Progenitor cell of endocrine pancreas (in vitro differentiated cells): ENCODE measurements at places on chromosomes 13 and 19. TPM values are rescaled to one million over a fixed set of nuclear protein-coding genes. Genes with fewer than 3 reads are reported as not detected.
A peak's percentile ranks its signal among the peaks of the same experiment; 100 is the strongest.

- H3K4me1 ChIP-seq: peaks cover 10% of the 10 kb centered on the region
- peaks cover 34% of the 10 kb centered on the region for H3K36me3 ChIP-seq
- H3K27ac ChIP-seq: peak overlapping the region; percentile 71
- no peak for DNase-seq
- no peak overlapping the region for H3K4me3 ChIP-seq
- no peaks in the 10 kb centered on the region for H3K27me3 ChIP-seq
These were observed 55.3 kb downstream of the SUCLA2 start for GRCh38 chr13:47945738-47946137.

GRCh38 chr13:33100886-33101285, 84.7 kb downstream of the KL start:
- peaks cover 2% of the 10 kb centered on the region for H3K36me3 ChIP-seq
- H3K27ac ChIP-seq: no peak overlapping the region
- H3K4me3 ChIP-seq: no peak overlapping the region
- peaks cover 2% of the 10 kb centered on the region for H3K27me3 ChIP-seq
- H3K4me1 ChIP-seq: no peaks in the 10 kb centered on the region

DNA sequence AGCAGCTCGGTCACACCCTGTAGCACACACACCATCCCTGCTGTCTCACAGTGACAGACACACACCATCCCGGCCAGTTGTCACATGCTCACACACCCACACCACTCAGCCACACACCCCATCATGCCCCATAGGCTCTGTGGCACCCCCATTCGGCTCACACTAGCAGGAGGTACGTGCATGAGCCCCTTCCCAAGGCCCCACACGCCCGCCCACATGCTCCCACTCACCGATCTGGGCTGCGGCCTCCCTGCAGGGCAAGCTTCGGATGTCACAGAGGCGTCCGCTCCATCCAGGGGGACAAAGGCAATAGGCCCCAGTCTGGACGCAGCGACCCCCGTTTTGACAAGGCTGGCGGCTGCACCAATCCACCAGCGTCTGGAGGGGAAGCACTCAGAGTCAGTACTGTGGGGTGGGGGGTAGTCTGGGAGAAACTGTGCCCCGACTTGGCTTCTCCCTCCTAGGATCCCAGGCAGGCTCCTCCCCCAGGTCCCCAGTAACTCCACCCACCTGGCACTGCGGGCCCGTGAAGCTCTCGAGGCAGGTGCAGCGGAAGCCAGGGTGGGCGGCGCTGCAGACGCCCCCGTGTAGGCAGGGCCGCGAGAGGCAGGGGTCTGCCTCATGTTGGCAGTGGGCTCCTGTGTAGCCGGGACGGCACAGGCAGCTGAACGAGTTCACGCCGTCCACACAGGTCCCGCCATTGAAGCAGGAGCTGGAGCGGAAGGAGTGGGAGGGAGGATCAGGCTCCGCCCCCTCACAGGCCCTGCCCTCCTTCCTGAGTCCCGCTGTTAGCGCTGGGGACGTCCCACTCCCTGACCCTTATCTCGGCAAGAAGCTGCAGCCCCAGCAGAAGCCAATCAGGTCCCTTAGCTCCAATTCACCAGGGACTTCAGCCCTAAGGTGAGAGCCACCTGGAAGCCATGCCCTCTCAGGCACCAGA, 20.1 kb downstream of the NOTCH3 start:
- H3K4me3 ChIP-seq: no peak overlapping the region
- no peak for DNase-seq
- no peaks in the 10 kb centered on the region for H3K27me3 ChIP-seq
- H3K4me1 ChIP-seq: no peaks in the 10 kb centered on the region
- H3K27ac ChIP-seq: no peak overlapping the region
- peaks cover 30% of the 10 kb centered on the region for H3K36me3 ChIP-seq

CATSPERD gene
- not detected in 2 replicates for total RNA-seq

ANGPTL8 gene
- total RNA-seq: not detected in 2 replicates

DNA sequence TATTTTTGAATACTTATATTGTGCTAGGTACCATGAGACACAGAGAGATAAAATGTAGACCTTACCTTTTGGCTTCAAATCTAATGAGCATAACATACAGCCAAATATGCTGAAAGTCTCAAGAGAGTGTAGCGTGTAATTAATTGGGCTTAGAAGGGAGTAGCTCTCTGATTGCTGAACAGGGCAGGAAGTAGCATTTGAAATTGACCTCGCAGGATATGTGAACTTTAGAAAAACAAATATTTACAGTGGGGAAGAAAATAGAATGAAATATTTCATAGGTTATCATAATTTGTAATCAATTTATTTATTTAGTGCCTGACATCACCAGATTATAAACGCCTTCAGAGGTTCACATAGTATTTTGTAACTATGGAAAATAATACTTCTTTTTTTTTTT, 327.1 kb downstream of the RFC3 start:
- H3K27me3 ChIP-seq: no peaks in the 10 kb centered on the region
- H3K27ac ChIP-seq: no peak overlapping the region
- no peak for DNase-seq
- no peak overlapping the region for H3K4me3 ChIP-seq
- H3K36me3 ChIP-seq: no peaks in the 10 kb centered on the region

CHMP2A gene
- total RNA-seq: 72.2 and 81.5 TPM in 2 replicates

GRCh38 chr13:83881140-83881684, 1.1 kb downstream of the SLITRK1 start:
- no peak overlapping the region for H3K4me3 ChIP-seq
- no peak for DNase-seq
- no peaks in the 10 kb centered on the region for H3K36me3 ChIP-seq
- H3K27me3 ChIP-seq: peaks cover 86% of the 10 kb centered on the region

DNA sequence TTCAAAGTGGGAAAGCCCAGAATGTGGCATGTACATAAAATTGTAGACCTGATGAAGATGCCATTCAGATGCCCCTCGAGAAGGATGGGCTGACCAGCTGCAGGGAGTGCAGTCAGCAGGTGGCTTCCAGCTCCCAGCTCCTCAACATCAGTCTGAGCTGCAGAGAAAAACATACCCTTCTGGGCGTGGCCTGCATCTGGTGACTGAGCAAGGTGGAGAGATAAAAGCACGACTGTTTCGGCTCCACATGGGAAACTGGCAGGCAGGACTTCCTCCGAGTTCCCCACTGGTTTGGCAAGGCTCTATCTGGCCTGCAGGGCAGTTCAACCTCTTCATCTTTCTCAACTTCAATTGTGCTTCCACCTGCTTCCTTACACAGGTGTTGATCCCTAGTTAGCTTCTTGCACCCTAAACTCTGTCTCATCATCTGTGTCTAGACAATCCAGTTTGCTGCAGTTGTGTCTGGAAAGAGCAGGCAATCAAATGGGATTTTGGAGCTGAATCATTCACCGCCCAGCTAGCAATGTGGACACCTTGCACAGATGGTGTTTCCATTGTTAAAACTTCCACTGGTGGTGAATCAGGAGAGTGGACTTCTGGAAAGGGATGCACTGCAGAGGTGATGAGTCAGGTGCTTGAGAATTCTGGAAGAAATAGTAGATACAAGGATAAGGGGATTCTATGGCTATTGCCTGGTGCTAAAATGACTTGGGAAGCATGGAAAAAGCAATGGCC, 56.8 kb downstream of the POLR1D start:
- H3K4me1 ChIP-seq: no peaks in the 10 kb centered on the region
- no peak overlapping the region for H3K4me3 ChIP-seq
- peaks cover 48% of the 10 kb centered on the region for H3K27me3 ChIP-seq

GRCh38 chr13:46168341-46168740, 13.6 kb downstream of the LCP1 start:
- no peaks in the 10 kb centered on the region for H3K27me3 ChIP-seq
- no peak overlapping the region for H3K4me3 ChIP-seq
- H3K36me3 ChIP-seq: no peaks in the 10 kb centered on the region
- peaks cover 14% of the 10 kb centered on the region for H3K4me1 ChIP-seq
- no peak overlapping the region for H3K27ac ChIP-seq

GRCh38 chr13:44218501-44219240, 155.0 kb upstream of the SERP2 start:
- no peak overlapping the region for H3K4me3 ChIP-seq
- peak overlapping the region; percentile 30 for H3K27ac ChIP-seq

GRCh38 chr19:4844348-4845179, 13.1 kb upstream of the TICAM1 start:
- no peak overlapping the region for H3K27ac ChIP-seq
- H3K27me3 ChIP-seq: no peaks in the 10 kb centered on the region
- H3K4me3 ChIP-seq: no peak overlapping the region

GRCh38 chr19:42577016-42577415, 17.7 kb downstream of the CEACAM8 start:
- H3K27me3 ChIP-seq: peaks cover 21% of the 10 kb centered on the region
- DNase-seq: no peak
- H3K36me3 ChIP-seq: no peaks in the 10 kb centered on the region

DNA sequence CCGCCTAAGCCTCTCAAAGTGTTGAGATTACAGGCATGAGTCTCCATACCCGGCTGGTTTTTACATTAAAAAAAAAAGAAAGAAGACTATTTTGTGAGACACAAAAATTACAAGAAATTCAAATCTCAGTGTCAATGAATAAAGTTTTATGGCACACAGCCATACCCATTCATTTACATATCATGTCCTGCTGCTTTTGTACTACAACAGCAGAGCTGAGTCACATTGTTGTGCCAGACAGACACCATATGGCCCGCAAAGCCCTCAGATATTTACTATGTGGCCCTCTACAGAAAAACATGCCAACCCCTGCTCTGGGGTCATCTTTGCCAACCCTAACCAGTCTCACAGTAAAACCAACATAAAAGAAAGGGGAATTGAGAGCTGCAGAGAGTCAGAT, 5.3 kb downstream of the SMIM7 start:
- no peak overlapping the region for H3K27ac ChIP-seq
- H3K36me3 ChIP-seq: peaks cover 32% of the 10 kb centered on the region
- H3K4me3 ChIP-seq: no peak overlapping the region
- H3K27me3 ChIP-seq: no peaks in the 10 kb centered on the region
- H3K4me1 ChIP-seq: peaks cover 9% of the 10 kb centered on the region

GRCh38 chr19:4581666-4582553, 22.4 kb upstream of the SEMA6B start:
- H3K36me3 ChIP-seq: no peaks in the 10 kb centered on the region
- peaks cover 35% of the 10 kb centered on the region for H3K27me3 ChIP-seq
- peak overlapping the region; percentile 76 for H3K4me3 ChIP-seq
- no peak overlapping the region for H3K27ac ChIP-seq
- DNase-seq: no peak
